ENCODE measurements at places on chromosomes 16 and 17. TPM values are rescaled to one million over a fixed set of nuclear protein-coding genes. Genes with fewer than 3 reads are reported as not detected.

ALOX12B gene
- 1.1 TPM for total RNA-seq

GABARAP gene
- 276 TPM for total RNA-seq

IRF8 gene
- total RNA-seq: 12.7 TPM

TRAF7 gene
- total RNA-seq: 58.9 TPM

SECTM1 gene
- total RNA-seq: 6.7 TPM

NEUROD2 gene
- total RNA-seq: not detected

TBC1D3I gene
- 0.17 TPM for total RNA-seq

KRT34 gene
- total RNA-seq: not detected

TBC1D3K gene
- not detected for total RNA-seq

TBX6 gene
- total RNA-seq: 1.8 TPM

ALOX15B gene
- total RNA-seq: not detected

CDRT15 gene
- total RNA-seq: not detected

SPATA20 gene
- total RNA-seq: 17.7 TPM

SLFN12 gene
- 13.6 TPM for total RNA-seq

SHPK gene
- 9.6 TPM for total RNA-seq

SLC12A3 gene
- total RNA-seq: not detected

SLC5A10 gene
- not detected for total RNA-seq

CD300H gene
- not detected for total RNA-seq

COG4 gene
- 63.0 TPM for total RNA-seq

TNFRSF17 gene
- not detected for total RNA-seq

DOC2A gene
- not detected for total RNA-seq

ST3GAL2 gene
- 25.7 TPM for total RNA-seq

CDT1 gene
- total RNA-seq: 104 TPM

NR1D1 gene
- total RNA-seq: 5.9 TPM

TP53TG3 gene
- total RNA-seq: not detected

CSH2 gene
- not detected for total RNA-seq

GAST gene
- total RNA-seq: not detected

OTOA gene
- total RNA-seq: not detected

MAP3K3 gene
- 43.0 TPM for total RNA-seq

CES3 gene
- total RNA-seq: 4.9 TPM

Measured in activated naive CD4-positive, alpha-beta T cell treated with anti-CD3 and anti-CD28 coated beads, Interleukin-2, amount 10 ng/mL, durations not matched to agents 5 hours and 36 hours (primary cell).